NCI-H226 (cell line): ENCODE measurements at places on chromosomes 16 and 17.

DNA sequence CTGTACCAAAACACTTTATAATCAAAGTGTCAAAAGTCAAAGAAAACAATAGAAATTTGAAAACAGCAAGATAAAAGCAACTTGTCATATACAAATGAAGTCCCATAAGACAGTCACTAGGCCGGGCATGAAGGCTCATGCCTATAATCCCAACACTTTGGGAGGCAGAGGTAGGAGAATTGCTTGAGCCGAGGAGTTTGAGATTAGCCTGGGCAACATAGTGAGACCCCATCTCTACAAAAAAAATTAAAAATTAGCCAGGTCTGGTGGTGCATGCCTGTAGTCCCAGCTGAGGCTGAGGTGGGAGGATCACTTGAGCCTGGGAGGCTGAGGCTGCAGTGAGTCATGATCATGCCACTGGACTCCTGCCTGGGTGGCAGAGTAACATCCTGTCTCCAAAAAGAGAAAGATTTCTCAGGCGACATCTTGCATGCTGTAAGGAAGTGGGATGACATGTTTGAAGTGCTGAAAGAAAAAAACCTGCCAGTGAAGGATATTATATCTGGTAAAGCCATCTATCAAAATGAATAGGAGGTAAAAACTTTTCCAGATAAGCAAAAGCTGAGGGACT is 98.7 kb upstream of the NACA2 start:
- DNase-seq = peak; percentile 51

- no peak for DNase-seq
Measured at GRCh38 chr16:56607675-56608042, 725 bp upstream of the MT2A start.

GRCh38 chr16:61042737-61043136 is 993.5 kb downstream of the CDH8 start:
- no peak for DNase-seq

DNA sequence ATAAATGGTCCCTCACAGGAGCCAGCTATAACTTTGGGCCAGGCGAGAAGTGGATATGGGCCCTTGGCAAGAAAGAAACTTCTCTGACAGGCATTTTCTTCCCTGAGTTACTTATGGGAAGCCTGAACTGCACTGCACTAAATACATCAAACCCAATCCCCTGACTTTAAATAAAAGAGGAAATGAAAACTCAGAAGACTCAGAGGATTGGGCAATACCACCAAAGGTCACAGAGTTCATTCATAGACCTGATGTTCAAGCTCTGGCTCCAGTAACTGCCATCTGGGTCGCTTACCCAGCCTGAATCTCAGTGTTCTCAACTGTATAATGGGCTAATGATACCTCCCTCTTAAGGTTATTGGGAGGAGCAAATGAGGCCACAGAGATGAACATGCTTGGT is 815 bp downstream of the KRT35 start:
- no peak for DNase-seq

DNA sequence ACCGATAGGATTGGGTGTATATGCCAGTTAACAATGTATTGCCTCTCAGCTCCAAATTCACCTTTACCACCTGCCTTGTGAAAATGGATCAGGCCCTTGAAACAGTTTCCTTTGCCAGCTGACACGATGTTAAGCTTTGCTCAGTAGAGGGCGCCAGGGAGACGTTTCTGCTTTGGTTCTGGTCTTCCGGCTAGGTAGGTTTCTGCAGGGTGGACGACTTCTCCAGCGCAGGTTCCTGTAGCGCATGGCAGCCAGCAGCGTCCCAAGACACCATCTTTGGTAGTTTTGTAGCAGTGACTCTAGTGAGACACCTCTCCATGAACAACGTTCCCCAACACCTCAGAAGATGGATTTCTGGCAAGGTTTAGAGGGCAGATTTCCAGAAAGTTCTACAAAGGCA is 24.0 kb downstream of the SYCE1L start:
- DNase-seq = no peak

DNA sequence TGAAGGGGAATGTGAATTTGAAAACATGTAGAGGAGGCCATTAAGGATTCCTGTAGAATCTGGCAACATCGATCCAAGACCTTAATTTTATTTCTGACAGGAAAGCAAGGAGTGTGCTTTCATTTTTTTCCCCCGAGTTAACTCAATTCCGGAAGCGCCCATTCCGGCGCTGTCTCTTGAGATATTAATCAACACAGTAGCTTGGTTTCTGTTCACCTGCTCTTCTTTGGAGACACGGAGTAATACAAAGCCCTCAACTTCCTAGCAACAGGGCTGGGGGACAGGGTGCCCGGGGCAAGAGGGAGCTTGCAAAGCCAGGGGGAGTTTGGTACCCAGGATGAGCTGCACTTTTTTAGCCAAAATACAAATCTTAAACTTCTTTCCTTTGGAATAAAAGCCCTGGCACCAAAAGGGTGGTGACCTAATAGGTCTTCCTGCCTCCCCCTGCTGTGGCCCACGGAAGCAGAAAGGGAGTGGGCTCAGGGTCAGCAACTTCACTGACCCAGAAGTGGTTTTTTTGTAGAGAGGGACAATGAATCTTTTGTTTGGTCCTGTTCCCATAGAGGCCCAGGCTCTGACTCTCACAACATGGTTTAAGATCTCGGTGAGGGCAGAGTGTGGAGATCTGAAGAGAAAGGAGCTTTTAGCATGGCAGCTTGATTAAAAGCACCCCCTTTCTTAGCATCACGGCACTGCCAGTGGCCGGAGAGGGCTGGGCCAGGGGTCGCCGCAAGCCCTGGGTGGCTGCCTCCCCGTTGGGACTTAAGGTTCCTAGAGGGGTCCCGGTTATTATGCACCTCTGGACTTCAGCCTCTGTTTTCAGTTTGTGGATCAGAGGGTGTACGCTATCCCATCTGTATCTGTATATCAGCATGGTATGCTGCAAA is 207.3 kb downstream of the CCDC182 start:
- no peak for DNase-seq

DNA sequence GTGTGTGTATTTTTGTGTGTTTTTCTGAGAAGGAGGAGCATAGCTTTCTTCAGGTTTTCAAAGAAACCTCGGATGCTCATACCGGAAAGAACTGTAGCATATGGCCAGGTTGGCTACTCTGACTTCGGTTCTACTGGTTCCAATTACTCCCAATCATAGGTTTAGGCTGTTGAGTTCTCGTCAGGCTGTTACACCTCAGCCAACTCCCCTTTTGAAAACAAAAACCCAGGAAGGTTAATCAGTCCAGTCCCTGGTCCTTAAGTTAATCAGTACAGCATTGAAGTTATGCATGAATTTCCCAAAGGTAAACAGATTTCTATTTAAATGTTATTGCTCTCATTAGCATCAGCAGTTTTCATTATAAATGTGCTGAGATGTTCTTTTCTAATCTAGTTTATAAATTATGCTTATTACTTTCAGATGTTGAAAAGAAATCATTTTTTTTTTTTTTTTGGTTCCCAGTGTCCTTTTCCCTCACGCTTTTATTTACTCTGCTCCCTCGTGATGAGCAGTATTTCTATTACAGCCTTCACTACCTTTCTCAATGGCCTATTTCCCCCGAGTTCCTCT is 111.0 kb downstream of the NPIPB5 start:
- DNase-seq = no peak

- DNase-seq = no peak
Measured at GRCh38 chr16:51949282-51949681, 597.7 kb downstream of the TOX3 start.

DNA sequence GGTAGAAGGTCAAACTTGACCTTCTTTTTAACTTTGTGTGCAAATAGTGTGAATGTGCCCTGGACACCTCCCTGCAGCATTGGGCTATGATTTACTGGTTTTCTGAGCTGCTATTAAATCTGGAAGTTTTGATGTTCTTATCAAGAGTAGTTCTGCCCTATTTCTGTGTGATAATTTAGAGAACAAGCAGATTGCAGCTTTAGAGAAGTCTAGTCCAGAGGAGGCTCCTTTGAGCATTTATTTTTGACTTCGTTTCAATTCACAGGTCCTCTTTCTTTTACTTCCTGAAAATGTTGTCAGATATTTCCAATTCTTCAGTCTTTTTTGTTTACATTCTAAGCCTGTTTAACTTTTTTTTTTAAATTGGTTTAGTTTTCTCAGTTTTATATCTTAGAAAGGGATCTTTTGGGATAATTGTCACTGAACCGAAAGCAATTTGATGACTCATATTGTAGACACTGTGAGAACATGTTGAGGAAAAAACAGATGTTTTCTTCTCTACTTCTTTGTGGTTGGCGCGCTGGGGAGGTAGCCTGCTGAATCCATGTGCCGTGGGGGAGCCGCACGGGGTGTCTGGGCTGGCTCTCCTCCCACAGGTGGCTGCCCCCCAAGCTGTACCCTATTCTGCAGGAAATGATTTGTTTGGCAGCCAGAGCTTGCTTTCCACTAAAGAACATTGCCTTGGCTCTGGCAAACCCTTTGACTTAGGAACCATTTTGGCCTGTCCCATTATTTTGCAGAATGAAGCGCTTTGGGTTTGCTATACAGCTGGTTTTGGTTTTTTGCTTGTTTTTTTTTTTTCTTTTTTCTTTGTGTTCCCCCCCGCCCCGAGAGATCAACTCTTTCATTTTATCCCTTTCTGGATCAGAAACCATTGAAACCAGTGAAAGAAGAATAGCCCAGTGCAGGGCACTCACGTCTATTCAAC is 53.4 kb downstream of the MFSD11 start:
- peak; percentile 30 for DNase-seq

GRCh38 chr17:63295288-63295687 is 150.8 kb downstream of the CYB561 start:
- DNase-seq = peak; percentile 78
